ENCODE measurements at places on chromosomes 1 and 21. TPM values are rescaled to one million over a fixed set of nuclear protein-coding genes. Genes with fewer than 3 reads are reported as not detected.

- DNase-seq = no peak
Observed at GRCh38 chr1:8858112-8858668, 20.3 kb downstream of the ENO1 start.

- DNase-seq = peak; percentile 70
Observed at GRCh38 chr1:23177438-23178380, 9.1 kb upstream of the LUZP1 start.

- no peak for DNase-seq
Observed at GRCh38 chr1:199064971-199065370, 426.1 kb downstream of the PTPRC start.

GRCh38 chr1:40985875-40986274 is 6.4 kb downstream of the CTPS1 start:
- no peak for DNase-seq

GRCh38 chr1:221328371-221328770 is 413.5 kb downstream of the DUSP10 start:
- no peak for DNase-seq

DNA sequence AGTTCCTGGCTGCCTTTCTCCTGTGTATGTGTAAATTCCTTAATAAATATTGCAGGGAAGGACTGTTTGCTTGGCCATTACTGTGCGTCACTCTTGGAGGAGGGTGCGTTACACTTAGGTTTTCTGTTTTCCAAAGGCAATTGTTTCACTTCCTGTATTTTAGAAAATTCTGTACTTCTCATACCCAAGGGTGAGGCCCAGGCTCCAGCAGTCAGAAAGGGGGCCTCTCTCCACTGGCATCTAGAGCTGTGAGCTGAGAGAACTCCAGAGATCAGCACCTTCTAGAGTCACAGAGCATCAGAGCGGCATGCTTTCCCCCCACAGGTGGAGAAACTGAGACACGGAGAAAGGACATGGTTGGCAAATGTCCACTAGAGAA is 27.0 kb upstream of the ZFP69B start:
- peak; percentile 20 for DNase-seq

OR10J5 gene
- total RNA-seq = not detected

TMPRSS2 gene
- total RNA-seq = 516 TPM

Data from transverse colon (tissue), 4 donors.